ENCODE measurements at places on chromosomes 5 and 9.

DNA sequence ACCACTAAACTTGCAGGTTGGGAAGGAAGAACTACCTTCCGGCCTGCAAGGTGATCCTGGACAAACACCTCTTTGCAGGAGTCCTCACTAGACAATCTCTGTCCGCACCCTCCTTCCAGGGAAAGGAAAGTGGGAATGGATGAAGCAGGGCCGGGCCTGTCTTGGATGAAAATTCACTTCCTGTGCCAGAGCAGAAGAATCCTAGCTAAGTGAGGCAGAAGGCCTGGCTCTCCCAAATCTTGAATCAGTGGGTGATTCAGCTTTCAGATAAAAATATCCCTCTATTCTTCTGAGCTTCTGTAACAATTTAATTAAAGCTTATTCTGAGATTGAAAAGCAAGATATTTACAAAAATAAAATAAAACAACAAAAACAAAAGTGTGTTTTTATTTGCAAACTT is 281.9 kb upstream of the TLE4 start:
- DNase-seq = peak; percentile 54

DNA sequence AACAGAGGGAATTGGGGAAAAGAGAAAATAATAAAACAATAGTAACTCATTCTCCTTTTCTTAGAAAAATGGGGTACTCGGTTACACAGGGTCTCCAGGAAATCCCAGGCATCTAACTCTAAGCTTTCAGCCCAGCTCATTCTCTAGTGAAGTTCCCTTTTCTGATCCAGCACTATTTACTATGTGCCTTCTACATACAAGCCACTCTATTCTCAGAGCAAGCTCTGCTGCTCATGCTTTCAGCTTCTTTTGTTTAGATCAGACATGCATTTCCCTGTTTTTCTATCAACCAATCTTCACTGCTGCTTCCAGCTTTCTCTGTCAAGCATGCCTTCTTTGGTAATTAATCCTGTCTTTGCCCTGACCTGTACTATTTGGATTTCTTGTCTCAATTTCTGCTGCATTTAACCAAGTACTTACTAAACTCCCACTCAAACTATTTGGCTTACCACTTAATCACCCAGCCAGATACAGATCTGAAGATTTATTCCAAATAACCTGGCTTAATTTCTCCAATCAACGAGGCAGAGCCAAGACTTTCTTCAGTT is 25.3 kb downstream of the OSMR start:
- DNase-seq = no peak

- DNase-seq = no peak
Observed at GRCh38 chr9:86054695-86055094, 44.7 kb downstream of the GOLM1 start.

- DNase-seq = no peak
Observed at GRCh38 chr9:136119883-136120393, 1.3 kb upstream of the TMEM250 start.

GRCh38 chr5:20114526-20114925 is 126.5 kb upstream of the CDH18 start:
- DNase-seq = no peak

DNA sequence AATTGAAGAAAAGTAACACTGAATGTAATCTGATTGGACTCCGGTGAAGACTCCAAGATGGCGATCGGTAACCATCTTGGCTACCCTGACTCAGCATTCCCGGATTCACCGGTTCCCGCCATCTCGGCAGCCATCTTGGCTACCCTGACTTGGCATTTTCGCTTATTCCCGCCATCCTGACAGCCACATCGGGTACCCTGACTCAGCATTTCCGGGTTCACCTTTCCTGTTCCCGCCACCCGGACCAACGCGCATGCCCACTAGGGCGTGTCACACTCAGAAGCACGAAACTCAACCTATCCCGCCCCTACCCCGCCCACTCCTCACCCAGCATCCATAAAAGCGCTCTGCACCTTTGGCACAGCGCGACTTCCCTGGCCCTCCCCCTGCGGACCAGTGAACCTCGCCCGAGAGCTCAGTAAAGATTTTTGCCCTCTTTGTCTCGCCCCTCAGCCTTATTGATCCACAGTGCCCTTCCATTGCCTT is 17.2 kb downstream of the SPTLC1 start:
- DNase-seq = no peak

DNA sequence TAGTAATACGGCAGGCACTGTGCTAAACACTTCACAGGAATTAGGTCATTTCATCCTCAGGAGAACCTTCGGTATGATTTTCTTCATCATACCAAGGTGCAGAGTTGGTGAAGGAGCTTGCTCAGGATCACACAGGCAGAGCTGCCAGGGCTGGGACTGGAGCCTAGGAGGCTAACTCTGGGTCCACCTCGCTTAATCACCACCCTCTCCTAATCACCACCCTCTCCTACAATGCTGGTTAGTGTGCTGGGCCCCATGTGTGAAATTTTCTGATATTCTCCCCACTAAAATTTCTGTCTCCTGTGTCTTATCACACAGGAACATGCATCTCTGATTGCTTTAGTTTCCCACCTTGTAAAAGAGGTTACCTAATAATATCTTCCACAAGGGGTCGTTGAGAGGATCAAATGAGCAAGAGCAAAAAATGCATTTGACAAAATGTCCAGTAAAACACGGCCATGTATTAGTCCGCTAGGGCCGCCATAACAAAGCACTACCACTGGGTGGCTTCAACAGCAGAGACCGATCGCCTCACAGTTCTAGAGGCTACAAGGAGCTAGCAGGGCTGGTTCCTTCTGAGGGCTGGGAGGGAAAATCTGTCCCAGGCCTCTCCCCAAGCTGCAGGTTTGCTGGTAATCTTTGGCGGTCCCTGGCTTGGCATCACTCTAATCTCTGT is 128.2 kb upstream of the NFIB start:
- DNase-seq = no peak

DNA sequence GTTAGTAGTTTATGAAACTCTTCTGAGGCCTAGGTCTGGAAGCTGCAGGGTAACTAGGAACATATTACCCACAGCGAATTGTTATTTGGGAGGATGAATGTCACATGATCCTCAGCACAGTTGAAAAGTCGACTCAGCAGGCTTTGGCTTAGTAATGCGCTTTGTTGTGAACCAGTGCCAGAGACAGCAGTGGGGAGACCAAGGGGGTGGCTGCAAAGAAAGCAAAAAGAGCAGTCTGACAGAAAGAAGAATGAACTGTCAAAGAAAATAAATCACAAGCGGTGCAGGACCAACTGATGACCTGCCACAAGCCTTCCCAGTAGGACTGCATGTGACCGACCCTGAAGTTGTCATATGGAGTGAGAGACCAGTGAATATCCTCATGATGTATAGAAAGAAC is 170.0 kb downstream of the CCDC171 start:
- DNase-seq = no peak

GRCh38 chr5:109161914-109162683 is 247.7 kb downstream of the PJA2 start:
- DNase-seq = peak; percentile 8

- DNase-seq = no peak
Observed at GRCh38 chr5:135740475-135740874, 94.0 kb upstream of the SLC25A48 start.

- DNase-seq = peak; percentile 53
Observed at GRCh38 chr5:36150676-36151433, 832 bp downstream of the LMBRD2 start.

GRCh38 chr9:129270903-129271431 is 92.9 kb upstream of the IER5L start:
- peak; percentile 84 for DNase-seq

DNA sequence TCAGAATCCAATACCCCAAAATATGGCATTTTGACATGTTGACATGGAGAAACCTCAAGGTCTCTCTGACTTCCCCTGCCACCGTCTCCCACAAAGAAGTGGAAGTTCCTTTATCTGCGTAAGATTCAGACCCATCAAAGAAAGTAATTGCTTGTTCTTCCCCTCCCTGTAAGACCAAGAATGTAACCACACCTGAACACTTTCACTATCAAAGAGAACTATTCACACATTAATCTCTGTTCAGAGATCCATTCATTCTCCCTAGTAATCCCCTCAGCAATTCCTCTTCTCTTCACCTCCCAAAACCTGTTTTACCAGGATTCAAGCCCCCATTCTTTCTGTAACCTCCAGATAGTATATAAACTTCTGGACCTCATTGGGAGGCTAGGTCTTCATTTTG is 4.1 kb upstream of the SLC1A1 start:
- DNase-seq = no peak

DNA sequence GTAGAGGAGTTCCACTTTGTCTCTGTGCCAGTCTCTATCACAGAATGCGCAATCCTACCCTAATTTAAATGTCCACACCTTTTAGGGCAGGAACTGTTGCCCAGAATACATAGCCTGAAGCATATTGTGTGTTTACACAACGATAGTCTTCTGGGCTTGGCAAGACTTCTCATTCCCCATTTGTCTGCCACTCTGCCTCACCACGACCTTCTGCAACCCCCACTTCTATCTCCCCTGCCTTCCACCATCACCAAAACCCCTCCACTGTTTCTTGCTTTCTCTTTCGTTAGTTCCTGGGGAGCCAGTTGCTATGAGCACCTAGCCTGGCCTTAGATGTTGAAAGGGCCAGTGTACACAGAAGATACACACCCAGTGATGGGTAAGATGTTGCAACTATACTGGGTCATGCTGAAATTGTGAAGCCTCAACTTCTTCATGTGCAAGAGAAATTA is 883 bp upstream of the RNF145 start:
- DNase-seq = no peak

- DNase-seq = no peak
Observed at GRCh38 chr9:133769511-133770075, 31.4 kb upstream of the SARDH start.

DNA sequence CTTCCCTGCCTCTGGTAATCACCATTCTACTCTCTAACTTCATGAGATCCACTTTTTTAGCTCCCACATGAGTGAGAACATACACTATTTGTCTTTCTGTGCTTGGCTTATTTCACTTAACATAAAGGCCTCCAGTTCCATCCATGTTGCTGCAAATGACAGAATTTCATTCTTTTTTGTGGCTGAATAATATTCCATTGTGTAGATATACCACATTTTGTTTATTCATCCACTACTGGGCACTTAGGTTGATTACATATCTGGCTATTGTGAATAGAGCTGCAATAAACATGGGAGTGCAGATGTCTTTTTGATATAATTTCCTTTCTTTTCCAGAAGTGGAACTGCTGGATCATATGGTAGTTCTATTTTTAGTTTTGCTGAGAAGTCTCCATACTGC is 28.7 kb downstream of the SHOC1 start:
- DNase-seq = no peak

GRCh38 chr5:173885475-173886010 is 2.6 kb upstream of the CPEB4 start:
- no peak for DNase-seq

DNA sequence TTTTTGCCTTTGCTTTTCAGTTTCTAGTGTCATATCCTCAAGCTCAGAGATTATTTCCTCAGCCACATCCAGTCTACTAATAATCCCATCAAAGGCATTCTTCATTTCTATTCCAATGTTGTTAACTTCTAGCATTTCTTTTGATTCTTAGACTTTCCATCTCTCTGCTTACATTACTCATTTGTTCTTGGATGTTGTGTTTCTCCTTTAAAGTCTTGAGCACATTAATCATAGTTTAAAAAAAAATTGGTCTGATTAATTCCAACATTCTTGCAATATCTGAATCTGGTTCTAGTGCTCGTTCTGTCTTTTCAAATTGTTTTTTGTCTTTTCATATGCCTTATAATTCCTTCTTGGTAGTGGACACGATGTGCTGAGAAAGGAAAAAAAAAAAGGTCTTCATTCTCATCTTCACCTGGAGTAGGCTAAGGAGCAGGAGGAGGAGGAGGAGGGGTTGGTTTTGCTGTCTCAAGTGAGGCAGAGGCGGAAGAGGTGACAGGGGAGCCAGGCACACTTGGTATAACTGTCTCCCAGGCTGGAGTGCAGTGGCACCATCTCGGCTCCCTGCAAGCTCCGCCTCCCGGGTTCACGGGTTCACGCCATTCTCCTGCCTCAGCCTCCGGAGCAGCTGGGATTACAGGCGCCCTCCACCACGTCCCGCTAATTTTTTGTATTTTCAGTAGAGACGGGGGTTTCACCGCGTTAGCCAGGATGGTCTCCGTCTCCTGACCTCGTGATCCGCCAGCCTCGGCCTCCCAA is 16.3 kb downstream of the PRXL2C start:
- DNase-seq = peak; percentile 12

GRCh38 chr5:56003179-56003578 is 8.4 kb upstream of the IL6ST start:
- DNase-seq = peak; percentile 71

- DNase-seq = no peak
Observed at GRCh38 chr9:76431601-76432000, 27.4 kb upstream of the GCNT1 start.

DNA sequence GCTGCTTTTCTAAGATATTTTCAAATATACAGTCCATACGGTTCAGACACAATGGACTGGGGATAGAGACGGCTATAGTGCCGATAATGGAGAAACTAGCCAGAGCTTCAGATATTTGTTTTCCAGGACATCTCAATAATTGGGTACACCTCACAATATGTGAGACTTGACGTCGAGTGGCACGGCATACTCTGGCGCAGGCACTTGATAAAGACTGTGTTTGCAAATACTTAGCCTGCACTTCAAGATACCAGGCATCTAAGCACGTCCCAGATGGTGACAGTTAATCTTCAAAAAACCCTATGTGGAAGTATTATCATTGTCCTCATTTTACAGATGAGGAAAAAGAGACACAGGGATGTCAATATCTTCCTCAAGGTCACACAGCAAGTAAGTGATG is 48.5 kb downstream of the SEMA5A start:
- no peak for DNase-seq

- DNase-seq = no peak
Observed at GRCh38 chr5:172861461-172861860, 27.4 kb downstream of the ERGIC1 start.

DNA sequence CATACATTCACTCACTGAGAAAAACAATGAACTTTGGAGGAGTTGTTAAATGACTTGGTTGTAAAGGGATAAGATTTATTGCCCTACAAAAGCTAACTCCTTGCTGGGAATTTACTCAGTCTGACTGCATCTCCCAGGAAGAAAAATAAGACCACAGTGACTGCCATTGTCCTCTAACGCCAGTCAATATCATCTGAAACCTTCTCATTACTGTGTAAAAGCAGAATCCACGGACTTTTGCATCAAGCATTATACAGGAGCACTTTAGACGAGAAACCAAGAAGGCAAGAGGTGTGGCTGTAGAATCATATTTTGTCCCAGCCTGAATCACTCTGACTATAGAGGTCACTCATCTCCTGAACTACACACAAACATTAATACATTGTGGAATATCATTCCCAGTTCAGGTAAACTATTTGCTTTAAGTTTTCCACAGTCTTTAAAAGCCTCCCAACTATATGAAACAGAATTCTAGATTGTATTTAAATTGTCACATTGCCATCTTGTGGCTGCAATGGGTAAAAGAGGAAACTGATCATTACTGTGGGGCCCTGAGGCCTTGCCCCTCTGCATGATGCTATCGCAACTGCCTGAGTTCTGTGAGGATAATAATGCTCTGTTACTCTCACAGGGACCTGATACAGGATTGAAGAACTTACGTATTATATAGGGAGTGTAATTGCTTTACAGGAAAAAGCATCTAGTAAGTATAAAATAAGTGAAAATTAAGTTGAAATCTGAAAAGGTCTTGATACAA is 142.9 kb downstream of the SLCO4C1 start:
- DNase-seq = peak; percentile 9

Data from AG20443 (cell line).